ENCODE measurements at places on chromosomes 16 and 17. TPM values are rescaled to one million over a fixed set of nuclear protein-coding genes. Genes with fewer than 3 reads are reported as not detected.
A peak's percentile ranks its signal among the peaks of the same experiment; 100 is the strongest.

DNA sequence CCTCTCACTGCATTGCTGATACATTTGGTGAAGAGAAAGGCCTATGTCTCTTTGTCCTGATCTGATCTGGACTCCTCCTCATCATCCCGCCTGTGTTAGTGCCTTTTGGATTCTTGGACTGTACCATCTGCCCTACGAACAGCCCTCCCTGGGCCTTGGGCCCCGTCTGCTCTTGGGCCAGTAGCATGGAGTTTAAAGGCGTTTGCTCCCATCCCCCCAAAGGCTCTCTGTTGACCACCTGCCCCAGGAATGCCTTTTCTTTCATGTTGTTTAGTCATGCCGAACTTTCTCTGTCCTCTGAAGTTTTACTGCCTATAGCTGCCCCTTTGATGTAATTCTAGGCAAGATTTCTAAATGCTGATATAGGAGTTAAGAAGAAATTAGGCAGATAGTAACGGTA lies 30.9 kb upstream of the MEAK7 start:
- no peaks in the 10 kb centered on the region for H3K27me3 ChIP-seq
- no peak overlapping the region for H3K4me3 ChIP-seq
- H3K4me1 ChIP-seq = peaks cover 35% of the 10 kb centered on the region
- no peak overlapping the region for H3K27ac ChIP-seq

DNA sequence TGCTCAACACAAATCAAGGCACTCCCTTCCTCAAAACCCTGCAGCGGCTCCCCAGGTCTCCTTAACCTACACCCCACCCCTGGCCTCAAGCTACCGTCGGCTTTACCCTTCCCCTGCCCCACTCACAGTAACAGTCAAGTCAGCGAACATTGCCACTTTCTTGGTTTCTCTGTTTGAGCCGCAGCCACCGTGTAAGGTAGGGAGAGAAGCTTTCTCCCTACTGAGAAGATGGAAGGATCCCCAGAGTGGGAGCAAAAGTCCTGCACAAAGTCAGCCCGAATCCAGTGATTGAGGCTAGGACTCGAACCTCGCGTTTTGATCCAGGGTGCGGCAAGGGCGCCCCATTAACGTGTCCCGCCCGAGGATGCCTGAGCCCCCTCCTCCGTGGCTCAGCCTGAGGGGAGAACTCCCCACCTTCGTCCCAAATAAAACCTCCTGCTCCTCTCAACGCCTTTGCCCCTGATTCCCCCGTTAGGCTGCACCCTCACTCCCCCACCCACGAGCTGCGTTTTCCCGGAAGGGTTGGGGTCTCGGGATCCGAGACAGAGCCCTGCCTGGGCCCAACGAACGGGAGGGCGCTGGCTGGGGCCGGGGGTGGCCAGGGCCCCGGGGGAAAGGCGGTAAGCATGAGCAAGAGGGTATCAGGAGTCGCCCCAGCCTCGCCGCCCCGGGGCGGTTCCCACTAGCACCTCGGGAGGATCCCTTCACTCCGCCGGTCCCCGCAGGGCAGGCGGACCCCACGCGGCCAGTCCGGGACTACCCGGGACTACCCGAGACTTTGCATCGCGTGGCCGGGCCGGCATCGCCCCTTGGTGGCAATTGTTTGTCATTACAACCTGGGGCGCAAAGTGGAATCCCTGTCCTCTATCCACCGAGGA lies 9.9 kb upstream of the NAGS start:
- H3K4me3 ChIP-seq = no peak overlapping the region
- no peaks in the 10 kb centered on the region for H3K36me3 ChIP-seq
- H3K27me3 ChIP-seq = peaks cover 34% of the 10 kb centered on the region
- H3K27ac ChIP-seq = no peak overlapping the region
- DNase-seq = peak; percentile 72
- H3K4me1 ChIP-seq = no peaks in the 10 kb centered on the region

GRCh38 chr17:45341533-45342158 lies 24.8 kb upstream of the MAP3K14 start:
- no peak for DNase-seq
- H3K27me3 ChIP-seq = no peaks in the 10 kb centered on the region
- H3K36me3 ChIP-seq = no peaks in the 10 kb centered on the region
- peaks cover 5% of the 10 kb centered on the region for H3K4me1 ChIP-seq

DNA sequence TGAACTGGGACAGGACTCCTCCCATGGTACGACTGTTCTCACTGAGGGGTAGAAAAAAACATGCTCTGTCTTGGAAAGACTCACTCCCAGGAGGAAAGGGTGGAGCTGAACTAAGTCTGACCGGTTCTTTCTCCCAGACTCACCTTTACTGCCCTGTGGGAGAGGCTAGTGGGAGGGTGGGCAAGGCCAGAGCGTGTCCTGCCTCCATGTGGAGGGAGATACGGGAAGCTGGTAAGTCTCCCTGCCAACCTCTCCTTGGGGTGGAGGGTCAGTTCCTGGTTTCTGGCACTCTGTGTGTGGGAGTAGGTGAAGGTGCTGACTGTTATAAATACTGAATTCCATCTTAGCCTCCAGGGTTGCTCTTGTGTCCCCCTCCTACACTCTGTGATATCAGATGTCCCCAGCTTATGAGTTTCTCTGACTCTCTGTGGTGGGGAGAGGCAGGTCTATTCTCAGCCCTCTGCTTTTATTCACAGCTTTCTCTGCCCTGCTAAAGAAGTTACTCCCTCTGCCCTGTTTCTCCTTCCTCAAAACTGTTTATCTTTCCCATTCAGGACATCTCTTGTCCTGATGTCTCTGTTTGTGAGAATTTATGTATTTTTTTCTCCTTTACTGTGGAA lies 26.9 kb upstream of the FAM20A start:
- no peaks in the 10 kb centered on the region for H3K4me1 ChIP-seq
- H3K4me3 ChIP-seq = no peak overlapping the region
- H3K36me3 ChIP-seq = no peaks in the 10 kb centered on the region
- no peak overlapping the region for H3K27ac ChIP-seq

GRCh38 chr16:15770512-15770911 lies 86.3 kb downstream of the MYH11 start:
- no peak overlapping the region for H3K4me3 ChIP-seq
- peaks cover 3% of the 10 kb centered on the region for H3K4me1 ChIP-seq
- no peak overlapping the region for H3K27ac ChIP-seq

DNA sequence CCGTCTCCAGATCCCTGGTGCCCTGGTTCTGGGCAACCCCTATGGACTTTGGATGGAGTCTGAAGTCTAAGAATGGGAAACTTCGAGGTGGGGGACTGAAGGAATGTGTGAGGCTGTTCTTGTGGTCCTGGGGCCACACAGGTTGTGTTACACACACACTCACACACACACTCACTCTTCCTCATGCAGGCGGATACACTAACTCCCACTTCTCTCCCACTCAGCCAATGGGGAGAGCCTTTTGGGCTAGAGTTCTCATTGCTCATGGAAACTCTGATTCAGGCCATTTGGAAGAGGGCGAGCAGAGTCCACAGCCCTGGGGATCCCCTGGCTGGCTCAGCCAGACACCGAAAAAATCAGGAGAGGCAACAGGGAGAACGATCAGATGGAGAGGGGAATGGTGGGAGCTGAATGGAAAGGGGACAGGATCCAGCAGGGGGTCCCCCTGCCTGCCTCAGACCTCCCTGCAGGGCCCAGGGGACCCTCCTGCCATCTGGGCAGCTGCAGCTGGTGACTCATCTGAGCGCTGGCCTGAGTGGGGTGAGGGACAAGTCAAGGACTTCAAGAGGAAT lies 9.1 kb downstream of the IGFBP4 start:
- H3K4me1 ChIP-seq = peaks cover 24% of the 10 kb centered on the region
- peaks cover 18% of the 10 kb centered on the region for H3K36me3 ChIP-seq
- H3K4me3 ChIP-seq = no peak overlapping the region
- H3K27me3 ChIP-seq = no peaks in the 10 kb centered on the region
- no peak overlapping the region for H3K27ac ChIP-seq

- no peak for DNase-seq
- H3K36me3 ChIP-seq = peaks cover 4% of the 10 kb centered on the region
- peaks cover 17% of the 10 kb centered on the region for H3K27me3 ChIP-seq
- H3K4me1 ChIP-seq = peaks cover 27% of the 10 kb centered on the region
- peak overlapping the region; percentile 76 for H3K4me3 ChIP-seq
- no peak overlapping the region for H3K27ac ChIP-seq
Observed at GRCh38 chr16:66409156-66409555, 17.9 kb upstream of the BEAN1 start.

DNA sequence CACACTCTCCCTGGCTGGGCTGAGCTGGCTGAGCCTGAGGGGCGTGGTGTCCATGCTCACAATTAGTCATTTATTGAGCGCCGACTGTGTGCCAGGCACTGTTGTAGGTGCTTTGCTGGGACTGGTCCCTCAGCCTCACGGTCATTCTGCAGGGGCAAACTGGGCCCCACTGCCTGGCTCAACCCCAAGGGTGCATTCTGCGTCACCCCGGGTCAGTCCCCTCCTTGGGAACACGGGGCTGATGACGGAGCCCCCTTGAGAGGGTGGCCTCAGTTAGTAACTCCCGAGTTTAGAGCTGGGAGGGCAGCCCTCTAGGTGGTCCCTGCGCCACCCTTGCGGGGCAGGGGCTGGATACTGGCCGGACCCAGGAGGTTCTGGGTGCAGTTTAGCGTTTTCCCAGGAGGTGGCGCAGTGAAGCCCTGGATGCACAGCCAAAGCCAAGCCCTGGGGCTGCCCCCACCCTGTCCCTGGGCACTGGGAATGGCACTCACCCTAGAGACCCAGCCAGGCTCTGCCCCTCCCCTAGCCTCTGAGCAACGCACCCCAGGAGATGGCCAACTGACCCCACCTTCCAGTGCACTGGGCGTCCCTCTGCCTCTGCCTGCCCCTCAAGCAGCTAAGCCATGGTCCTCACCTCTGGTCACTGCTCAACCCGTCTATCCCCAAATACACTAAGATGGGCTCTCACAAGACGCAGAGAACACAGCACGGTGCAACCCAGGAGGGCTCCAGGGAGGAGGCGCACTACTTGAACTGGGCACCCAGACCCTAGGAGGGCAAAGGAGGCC lies 243.2 kb upstream of the GSE1 start:
- no peaks in the 10 kb centered on the region for H3K27me3 ChIP-seq
- no peak overlapping the region for H3K4me3 ChIP-seq
- H3K4me1 ChIP-seq = peaks cover 17% of the 10 kb centered on the region
- no peaks in the 10 kb centered on the region for H3K36me3 ChIP-seq
- no peak overlapping the region for H3K27ac ChIP-seq
- DNase-seq = peak; percentile 55

DNA sequence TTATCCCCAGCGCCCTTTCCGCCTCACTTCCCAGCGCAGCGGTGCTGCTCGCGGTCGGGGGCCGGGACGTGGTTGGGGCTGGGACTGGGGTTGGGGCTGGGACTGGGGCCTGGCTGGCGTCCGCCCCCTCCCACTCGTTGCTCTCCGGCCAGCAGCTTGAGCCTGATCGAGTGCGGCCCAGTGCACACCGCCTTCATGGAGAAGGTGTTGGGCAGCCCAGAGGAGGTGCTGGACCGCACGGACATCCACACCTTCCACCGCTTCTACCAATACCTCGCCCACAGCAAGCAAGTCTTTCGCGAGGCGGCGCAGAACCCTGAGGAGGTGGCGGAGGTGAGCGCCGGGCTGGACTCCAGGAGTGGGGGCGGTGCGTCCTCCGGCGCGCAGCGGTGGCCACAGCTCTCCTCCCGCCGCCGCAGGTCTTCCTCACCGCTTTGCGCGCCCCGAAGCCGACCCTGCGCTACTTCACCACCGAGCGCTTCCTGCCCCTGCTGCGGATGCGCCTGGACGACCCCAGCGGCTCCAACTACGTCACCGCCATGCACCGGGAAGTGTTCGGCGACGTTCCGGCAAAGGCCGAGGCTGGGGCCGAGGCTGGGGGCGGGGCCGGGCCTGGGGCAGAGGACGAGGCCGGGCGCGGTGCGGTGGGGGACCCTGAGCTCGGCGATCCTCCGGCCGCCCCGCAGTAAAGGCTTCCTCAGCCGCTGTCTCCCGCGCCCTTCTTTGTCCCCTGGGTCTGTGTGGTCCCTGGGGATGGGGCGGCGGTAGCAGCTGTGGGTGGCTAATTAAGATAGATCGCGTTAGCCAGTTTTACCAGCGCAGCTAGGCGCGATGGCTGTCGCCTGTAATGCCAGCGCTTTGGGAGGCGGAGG lies 1.8 kb downstream of the HSD17B1 start:
- peak overlapping the region; percentile 93 for H3K27ac ChIP-seq
- no peaks in the 10 kb centered on the region for H3K27me3 ChIP-seq
- peaks cover 29% of the 10 kb centered on the region for H3K4me1 ChIP-seq
- peak overlapping the region; percentile 87 for H3K4me3 ChIP-seq

GRCh38 chr16:15829460-15829859 lies 27.4 kb downstream of the MYH11 start:
- no peak overlapping the region for H3K27ac ChIP-seq
- no peaks in the 10 kb centered on the region for H3K4me1 ChIP-seq
- no peak overlapping the region for H3K4me3 ChIP-seq
- peaks cover 1% of the 10 kb centered on the region for H3K27me3 ChIP-seq

DNA sequence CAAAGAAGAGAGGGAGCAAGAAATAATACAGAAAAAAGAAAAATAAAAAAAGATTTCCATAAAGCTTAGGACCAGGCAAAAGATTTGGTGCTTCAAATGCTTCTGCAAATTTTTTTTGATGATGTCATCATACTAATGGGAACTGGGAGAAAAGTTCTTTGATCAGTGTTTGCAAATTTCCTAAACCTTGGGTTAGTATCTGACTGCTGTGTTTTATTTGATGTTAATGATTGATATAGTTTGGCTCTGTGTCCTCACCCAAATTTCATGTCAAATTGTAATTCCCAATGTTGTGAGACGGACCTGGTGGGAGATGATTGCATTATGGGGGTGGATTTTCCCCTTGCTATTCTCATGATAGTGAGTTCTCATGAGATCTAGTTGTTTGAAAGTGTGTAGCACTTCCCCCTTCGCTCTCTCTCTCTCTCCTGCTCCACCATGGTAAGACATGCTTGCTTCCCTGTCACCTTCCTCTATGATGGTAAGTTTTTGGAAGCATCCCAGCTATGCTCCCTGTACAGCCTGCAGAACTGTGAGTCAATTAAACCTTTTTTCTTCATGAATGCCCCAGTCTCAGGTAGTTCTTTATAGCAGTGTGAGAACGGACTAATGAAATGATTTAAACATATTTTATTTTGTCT lies 72.6 kb downstream of the TMEM100 start:
- H3K4me3 ChIP-seq = no peak overlapping the region
- H3K4me1 ChIP-seq = no peaks in the 10 kb centered on the region
- H3K36me3 ChIP-seq = no peaks in the 10 kb centered on the region
- H3K27ac ChIP-seq = no peak overlapping the region
- no peak for DNase-seq
- H3K27me3 ChIP-seq = peaks cover 12% of the 10 kb centered on the region

GRCh38 chr17:68418876-68419275 lies 38.4 kb downstream of the WIPI1 start:
- DNase-seq = no peak
- no peaks in the 10 kb centered on the region for H3K27me3 ChIP-seq
- H3K27ac ChIP-seq = no peak overlapping the region
- H3K4me3 ChIP-seq = no peak overlapping the region

- H3K27ac ChIP-seq = no peak overlapping the region
- DNase-seq = no peak
- H3K4me3 ChIP-seq = no peak overlapping the region
- no peaks in the 10 kb centered on the region for H3K27me3 ChIP-seq
Observed at GRCh38 chr17:19331543-19332245, 30.8 kb downstream of the B9D1 start.

The PRSS21 gene
- 5.2 TPM for total RNA-seq

The SKA2 gene
- 121 TPM for total RNA-seq

The PRAC1 gene
- total RNA-seq = not detected

The CORO1A gene
- 1,875 TPM for total RNA-seq
